ENCODE measurements at places on chromosomes 7 and 10. TPM values are rescaled to one million over a fixed set of nuclear protein-coding genes. Genes with fewer than 3 reads are reported as not detected.

The SPDYE5 gene
- total RNA-seq: not detected

The ABCB1 gene
- 0.97 TPM for total RNA-seq

GRCh38 chr7:114417290-114417689 is 2.7 kb downstream of the FOXP2 start:
- no peak for DNase-seq

- DNase-seq: no peak
Measured at GRCh38 chr10:48937796-48938195, 1.8 kb downstream of the LRRC18 start.

All from fibroblast of villous mesenchyme (primary cell).